ENCODE measurements at places on chromosomes 7 and 10.

- no peak for DNase-seq
These were observed 447.3 kb upstream of the NRP1 start for GRCh38 chr10:33781606-33782395.

DNA sequence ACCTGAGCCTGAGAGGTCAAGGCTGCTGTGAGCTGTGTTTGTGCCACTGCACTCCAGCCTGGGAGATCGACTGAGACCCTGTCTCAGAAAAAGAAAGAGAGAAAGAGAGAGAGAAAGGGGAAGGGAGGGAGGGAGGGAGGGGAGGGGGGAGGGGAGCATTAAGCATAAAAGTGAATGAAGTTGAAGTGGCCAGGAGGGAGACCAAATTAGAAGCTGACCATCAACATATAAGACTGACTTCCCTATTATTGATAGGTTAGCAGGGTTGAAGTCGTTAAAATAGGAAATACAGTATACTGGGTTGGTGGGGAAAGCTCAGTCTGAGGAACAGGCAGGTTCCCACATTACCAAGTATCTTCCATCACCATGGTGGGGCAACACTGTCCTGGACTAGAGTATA is 117.1 kb upstream of the MKLN1 start:
- no peak for DNase-seq

DNA sequence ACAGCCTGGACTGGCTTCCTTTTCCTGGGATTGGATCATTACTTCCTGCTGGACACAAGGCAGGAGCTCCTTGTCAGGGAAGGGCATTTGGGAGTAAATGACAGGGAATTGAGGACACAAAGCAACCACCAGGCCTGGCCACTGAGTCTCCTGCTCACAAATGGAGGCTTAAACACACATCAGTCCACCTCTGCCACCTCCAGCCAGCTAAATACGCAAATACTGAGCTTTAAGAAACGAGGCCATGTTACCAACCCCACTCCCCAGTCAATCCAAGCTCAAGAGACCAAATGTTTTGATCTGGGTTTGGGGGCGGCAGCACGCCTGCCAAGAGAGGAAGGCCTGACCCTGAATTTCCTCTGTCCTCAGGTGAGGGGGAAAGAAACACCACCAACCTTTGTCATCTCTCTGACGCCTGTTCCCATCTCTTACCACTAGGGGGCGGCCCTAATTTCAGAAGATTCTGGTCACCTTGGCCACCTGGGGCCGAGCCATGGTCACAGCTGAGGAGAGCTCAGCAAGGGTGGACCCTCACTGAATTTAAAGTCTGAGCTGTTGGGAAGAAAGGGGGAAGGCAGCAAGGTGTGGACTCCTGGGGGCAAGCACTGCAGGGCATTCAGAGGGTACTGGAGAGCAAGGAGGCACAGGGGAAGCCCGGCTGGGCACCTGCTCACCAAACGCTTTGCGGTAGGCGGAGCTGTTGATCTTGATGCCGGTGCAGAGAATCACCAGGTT is 16.5 kb downstream of the AIFM2 start:
- DNase-seq: peak; percentile 37

- DNase-seq: no peak
These were observed 29.6 kb downstream of the DMBT1 start for GRCh38 chr10:122590153-122590552.

DNA sequence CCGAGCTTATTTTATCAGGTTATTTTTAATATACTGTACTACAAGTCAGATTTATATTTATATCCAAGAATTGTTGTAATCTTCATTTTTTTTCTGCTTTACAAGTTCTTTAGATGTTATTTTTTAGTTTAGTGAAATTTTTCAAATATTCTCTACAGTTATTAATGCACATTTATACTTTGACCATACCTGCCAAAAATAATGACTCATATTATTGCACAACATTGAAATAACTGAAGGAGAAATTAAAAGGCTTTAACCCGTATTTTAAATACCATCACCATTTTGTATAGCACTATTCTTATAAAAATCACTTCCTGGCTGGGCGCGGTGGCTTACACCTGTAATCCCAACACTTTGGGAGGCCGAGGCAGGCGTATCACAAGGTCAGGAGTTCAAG is 278.5 kb downstream of the BICC1 start:
- no peak for DNase-seq

DNA sequence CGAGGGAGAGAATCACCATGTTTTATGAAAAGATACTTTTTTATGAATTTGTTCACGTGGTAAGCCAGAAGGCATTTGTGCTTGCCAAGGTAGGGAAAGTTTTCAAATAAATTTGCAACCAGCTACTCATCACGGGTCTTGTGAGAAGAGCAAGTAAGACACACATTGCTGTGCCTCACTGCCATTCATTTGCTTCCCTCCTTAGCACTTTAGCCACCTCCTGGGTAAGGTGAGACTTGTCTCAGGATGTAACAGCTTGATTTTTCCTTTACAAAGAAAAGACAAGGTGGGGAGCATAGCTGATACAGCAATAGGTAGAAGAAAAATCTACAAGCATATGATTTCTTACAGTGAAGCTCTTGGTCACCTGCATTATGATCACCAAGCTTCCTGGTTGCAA is 342.4 kb upstream of the GRM3 start:
- DNase-seq: no peak

- no peak for DNase-seq
These were observed 17.2 kb upstream of the MYL7 start for GRCh38 chr7:44158096-44158872.
